ENCODE measurements at places on chromosomes 6 and 20.

GRCh38 chr6:163925839-163926238, 511.3 kb downstream of the QKI start:
- no peak for DNase-seq

DNA sequence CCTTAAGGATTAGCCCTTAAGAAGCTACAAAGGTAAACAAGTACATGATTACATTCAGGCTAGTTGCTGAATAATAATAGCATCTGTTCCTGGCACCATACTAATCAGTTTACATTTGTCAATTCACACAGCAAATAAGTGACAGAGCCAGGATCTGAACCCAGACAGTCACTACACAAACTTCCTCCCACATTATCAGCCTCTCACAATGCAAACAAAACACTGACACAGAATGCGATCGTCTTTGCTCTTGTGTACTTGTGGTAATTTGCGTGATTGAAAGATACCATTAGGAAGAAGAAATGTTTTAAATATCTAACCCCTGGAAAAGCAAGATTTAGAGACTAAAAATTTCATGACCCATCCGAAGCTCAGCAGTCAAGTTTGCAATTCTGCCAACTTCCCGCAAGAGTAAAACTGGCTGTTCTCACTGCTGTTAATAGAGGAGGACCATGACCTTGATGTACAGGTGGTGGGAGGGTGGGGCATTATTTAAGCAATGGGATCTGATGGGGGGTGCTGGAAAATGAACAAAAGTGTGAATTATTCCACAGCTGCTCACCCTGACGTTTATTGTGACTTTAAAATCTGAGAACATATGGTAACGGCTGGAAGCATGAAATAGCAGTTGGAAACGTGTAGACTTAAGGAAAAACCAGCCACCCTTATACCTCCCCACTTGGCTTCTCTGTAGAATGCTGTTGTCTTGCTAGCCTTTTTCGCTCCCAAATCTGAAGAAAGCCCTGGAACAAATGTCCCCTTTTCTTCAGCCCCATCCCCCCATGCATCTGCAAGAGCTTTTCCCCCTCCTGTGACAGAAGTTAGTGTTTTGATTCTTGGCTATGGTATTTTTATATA, 95.3 kb upstream of the ARMC2 start:
- DNase-seq: no peak

DNA sequence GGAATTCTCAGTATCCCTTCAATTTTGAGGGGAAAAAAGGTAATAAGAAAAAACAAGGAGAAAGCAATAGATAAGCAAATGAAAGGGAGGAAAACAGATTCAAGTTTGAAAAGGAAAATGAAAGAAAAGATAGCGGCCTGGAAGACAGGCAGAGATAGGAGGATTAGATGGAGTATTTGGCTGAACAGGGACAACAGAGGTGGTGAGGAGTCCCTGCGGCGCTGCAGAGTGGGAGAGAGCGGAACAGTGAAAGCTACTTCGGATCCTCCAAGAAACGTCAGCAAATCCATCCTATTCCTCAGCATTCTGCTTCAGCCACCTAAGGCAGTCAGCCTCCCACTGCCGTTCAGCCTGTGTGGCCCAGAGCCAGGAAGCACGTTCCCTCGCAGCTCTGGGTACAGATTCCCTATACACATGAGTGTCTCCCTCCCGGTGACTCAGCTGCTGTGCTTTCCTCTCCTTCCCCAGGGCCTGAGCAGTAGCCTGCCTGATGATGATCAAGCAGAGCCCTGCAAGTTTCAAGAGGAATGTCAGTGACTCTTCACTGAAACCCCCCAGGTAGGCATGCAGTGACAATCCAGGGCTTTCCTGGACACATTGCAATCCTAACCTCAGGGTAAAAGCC, 43.4 kb upstream of the CDYL start:
- no peak for DNase-seq

GRCh38 chr20:36629719-36630681, 16.0 kb downstream of the SLA2 start:
- DNase-seq: peak; percentile 42

DNA sequence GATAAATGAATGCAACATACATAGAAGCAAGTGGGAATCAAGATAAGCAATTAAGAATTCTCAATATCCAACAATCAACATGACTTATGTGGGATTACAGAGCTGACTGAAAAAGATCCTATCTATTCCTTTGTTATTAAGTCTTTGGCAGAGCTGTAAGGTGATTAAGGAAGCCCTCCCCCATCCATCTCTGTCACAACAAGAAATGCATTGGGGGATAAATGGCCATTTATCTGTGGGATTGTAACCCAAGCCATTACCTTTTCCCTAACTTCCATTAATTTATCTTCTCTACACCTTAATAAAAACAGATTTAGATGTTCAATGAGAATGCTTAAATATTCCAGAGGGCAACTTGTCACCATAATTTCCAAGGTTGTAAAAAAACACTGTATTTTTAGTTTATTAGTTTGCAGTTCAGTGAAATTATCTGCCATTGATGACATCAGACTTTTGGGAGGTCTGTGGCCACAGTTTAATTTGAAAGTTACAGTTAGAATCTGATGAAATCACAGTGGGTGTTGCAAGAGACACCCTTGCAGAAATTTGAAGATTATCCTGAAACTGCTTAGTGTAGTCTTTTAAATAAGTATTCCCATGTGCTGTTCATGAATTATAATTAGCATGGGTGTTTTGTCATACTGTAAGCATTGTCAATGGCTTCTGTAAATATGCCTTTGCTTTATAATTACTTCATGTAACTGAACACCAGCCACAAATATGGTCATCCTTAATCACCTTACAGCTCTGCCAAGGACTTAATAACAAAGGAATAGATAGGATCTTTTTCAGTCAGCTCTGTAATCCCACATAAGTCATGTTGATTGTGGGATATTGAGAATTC, 49.4 kb upstream of the FYN start:
- no peak for DNase-seq

DNA sequence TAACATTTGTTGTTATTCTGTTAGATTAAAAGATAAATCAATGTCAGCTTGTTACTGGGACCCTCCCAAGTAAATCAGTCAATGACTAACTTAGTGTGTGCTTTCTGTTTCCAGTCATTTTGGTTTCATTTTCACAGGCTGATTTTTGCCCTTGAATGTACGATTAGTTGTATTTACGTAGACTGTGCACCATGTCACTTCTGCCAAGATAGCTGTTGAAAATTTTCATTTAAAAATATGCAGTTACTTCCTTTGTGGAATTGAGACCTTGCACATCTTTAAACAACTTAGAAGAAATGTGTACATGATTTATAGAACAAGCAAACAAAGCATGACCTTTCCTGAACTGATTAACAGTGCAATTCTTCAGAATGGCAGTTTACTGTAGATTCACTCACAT, 944.8 kb upstream of the CITED2 start:
- no peak for DNase-seq

DNA sequence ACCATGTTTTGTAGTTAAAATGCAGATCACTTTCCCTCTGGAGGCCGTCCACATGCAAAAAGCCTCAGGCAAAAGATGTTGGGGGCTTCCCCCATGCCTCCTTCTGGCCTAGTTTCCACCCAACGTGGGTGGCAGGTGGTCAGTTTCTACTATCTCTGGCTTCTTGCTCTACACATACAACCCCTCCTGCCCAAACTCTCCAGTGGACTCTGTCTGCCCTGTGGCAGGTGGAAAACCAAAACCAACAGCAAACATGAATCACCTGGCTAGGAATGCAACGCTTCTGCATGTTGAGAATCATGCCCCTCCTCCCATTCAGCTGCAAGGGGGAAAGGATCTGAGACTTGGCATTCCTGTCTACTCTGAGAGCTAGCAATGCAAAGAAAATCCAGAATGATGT, 94.8 kb downstream of the MBOAT1 start:
- no peak for DNase-seq

GRCh38 chr20:4453359-4453758, 268.4 kb upstream of the PRND start:
- no peak for DNase-seq

GRCh38 chr6:52536424-52536916, 40.4 kb downstream of the TRAM2 start:
- no peak for DNase-seq

- DNase-seq: no peak
Measured at GRCh38 chr6:116106146-116106545, 5.5 kb downstream of the NT5DC1 start.

- no peak for DNase-seq
Measured at GRCh38 chr6:38799529-38800184, 84.5 kb downstream of the DNAH8 start.

GRCh38 chr6:42368181-42368580, 83.5 kb downstream of the TRERF1 start:
- peak; percentile 80 for DNase-seq

- DNase-seq: no peak
Measured at GRCh38 chr6:71404145-71404966, 115.7 kb downstream of the OGFRL1 start.

DNA sequence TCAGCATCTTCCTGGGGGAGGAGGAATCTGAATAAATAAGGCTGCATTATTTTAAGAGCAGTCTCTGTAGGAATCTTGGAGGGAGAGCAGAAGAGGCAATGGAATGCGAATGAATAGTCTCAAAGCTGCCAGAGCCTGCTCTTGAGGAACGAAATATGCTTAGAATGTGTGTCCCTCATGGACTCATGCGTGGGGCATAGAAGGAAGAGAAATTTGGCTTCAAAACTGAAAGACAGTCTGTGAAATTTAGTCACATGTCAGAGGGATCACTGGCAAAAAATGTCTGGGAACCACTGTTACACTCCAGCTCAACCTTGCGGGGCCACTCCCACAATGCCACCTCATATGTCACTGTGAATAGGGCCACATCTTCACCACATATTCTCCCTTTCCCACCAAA, 95.5 kb downstream of the GJA10 start:
- DNase-seq: no peak

DNA sequence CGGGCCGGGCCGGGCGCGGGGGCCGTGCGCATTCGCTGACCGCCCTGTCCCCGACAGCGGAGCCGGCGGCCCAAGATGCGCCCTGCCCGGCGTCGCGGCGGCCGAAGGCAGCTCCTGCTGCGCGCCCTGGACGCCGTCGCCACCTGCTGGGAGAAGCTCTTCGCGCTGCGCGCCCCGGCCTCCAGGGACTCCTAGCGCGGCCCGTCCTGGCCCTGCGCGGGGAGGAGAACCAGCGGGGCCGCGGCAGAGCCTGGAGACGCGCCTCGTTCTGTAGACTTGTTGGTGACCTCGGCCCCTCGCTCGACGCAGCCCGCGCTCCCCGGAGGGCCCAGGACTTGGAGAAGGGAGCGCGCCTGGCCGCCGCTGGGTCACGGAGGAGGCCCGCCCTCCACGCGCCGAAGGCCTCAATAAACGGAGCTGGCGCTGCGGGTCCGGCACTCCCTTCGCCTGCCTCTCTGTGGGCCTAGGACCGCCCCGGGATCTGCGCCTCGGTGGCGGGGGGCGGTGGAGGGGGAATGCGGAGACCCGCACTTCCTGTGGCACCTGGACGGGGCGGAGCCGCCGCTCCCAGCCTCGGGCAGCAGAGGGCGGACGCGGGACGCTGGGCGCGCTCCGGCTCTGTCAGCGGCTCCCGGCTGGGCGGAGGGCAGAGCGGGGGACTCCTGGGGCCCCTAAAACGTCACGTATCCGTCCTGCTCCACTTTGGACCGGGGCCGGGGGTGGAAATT, 2.7 kb downstream of the C20orf204 start:
- peak; percentile 76 for DNase-seq

- DNase-seq: peak; percentile 19
Measured at GRCh38 chr6:28303570-28303969, 22.2 kb downstream of the PGBD1 start.

- DNase-seq: no peak
Measured at GRCh38 chr6:79241228-79241627, 6.7 kb upstream of the HMGN3 start.

DNA sequence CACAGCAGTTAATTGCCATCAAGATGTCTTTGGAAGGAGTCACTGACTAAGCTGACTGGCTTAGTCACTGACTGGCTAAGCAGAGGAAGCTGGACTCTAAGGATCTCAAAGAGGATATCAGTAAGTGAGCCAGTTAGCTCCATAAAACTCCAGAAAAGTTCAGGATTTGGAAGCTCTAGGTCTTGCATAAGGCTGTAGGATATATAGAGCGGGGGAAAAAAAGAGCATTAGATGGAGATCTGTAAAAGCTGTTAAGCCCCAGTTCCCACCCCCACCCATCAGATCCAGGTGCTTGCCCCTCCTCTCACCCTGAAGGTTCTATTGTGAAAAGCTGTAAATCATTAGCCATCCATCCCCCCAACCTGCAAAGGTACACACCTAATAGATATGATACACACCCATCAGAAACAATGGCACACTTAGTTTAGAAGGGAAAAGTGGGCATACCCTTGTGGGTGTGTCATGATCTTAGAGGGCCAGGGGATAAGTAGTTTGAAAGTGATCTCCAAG, 32.2 kb downstream of the CARMIL1 start:
- DNase-seq: no peak

DNA sequence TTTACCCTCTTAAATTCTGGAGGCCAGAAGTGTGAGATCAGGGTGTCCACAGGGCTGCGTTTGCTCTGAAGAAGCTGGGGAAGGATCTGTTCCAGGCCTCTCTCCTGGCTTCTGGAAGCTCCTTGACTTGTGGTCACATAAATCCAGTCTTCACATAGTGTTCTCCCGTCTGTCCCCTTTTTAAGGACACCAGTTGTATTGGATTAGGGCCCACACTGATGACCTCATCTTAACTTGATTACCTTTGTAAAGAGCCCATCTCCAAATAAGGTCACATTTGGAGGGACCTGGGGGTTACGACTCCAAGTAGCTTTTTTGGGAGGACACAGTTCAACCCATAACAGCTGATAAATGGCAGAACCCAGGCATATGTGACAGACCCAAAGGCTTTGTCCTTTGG, 20.0 kb upstream of the WFDC2 start:
- no peak for DNase-seq

DNA sequence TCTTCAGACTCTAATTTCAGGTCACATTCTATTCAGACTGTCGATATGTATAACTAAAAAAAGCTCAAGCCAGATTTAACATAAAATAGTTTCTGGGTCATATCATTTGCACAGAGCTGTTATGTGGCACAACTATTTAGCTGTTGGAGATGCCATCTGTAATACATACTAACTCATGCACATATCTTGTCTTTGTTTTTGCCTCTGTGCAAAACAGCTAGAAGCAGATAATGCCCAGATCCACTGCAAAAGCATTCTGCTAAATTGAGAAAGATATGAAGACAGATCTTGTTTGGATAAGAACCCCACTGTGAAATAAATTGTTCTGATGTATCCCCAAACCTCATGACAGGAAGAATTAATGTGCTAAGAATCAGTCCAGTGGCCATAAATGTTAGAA, 522.8 kb upstream of the AGPAT4 start:
- DNase-seq: no peak

GRCh38 chr6:166419286-166419685, 36.5 kb upstream of the MPC1 start:
- DNase-seq: peak; percentile 77

- DNase-seq: no peak
Measured at GRCh38 chr20:39489986-39490560, 527.9 kb downstream of the DHX35 start.
